ENCODE measurements at places on chromosomes 11 and 22.

DNA sequence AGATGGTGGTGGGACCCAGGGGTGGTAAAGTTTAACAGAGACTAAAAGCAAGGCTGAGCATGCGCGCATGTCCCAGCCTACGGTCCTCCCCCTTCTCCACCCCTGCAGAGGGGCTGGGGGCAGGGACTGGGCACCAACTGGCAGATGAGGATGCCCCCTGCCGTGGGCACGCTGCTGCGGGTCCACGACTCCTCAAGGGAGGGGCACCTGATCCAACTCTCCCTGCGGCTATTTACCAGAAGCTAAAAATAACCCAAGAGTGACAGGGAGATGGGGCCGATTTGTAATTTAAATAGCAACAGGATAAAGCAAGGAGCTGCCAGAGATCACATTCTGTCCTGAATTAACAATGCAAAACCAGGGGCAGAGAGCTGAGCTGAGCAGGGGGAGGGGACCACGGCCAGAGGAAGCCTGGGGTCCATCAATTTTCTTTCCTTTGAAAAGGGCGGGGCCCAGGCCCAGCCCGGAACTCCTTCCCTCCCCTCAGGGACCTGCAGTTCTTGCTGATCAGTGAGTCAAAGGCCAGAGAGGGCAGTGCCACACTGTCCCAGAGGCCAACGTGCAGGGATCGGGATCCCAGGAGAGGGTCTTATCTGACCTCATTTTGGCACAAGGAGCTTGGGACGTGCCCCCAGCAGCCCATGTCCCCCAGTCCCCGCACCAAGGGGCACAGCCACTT, 8.1 kb upstream of the DGKZ start:
- no peak for DNase-seq

- DNase-seq, result no peak
These were observed 9.9 kb downstream of the OTOG start for GRCh38 chr11:17556999-17557398.

DNA sequence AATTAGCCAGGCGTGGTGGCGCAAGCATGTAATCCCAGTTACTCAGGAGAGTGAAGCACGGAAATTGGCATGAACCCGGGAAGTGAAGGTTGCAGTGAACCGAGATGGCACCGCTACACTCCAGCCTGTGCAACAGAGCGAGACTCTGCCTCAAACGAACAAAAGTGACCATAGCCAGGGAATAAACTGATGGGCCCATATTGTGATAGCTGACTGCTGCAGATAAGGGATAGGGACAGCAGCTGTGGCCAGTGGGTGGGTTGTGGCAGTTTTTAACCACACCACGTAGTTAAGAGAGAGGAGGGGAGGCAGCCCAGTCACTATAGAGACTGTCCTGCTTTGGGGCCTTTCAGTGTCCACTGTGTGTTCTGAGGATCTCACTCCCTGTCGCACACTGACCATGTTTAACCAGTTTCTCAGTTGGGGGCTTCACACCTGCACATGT, 58.9 kb downstream of the PISD start:
- no peak for DNase-seq

DNA sequence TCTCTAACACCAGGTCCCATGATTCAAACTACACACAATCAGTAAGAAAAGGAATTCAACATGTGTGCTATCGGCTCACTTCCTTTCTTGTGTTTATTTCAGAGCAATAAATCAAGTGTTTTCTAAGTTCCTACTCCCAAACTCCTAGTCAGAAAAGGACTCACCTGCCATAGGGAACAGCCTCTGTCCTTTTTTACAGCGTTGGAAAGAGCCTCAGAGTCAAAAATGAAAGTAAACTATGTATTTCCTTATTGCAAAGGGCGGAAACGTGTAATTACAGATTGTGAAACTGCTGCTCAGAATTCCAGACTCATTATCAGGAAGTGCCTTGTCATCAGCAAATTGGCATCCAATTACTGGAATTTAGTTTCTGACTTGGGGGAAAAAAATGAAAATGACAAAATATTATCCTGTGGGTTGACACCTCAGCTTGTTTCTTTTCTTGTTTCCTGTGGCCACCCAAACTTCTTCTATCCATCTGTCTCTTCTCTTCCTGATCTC, at the start of gene CASP4:
TSS of gene CASP4 (minus strand) at position 220 of the 501 bp plus-strand sequence. CDS start at position 171, 49 bp downstream.
- no peak for DNase-seq

GRCh38 chr11:1887451-1888346, 4.0 kb downstream of the PRR33 start:
- no peak for DNase-seq

GRCh38 chr11:122202161-122202950, 86.3 kb upstream of the BLID start:
- no peak for DNase-seq

DNA sequence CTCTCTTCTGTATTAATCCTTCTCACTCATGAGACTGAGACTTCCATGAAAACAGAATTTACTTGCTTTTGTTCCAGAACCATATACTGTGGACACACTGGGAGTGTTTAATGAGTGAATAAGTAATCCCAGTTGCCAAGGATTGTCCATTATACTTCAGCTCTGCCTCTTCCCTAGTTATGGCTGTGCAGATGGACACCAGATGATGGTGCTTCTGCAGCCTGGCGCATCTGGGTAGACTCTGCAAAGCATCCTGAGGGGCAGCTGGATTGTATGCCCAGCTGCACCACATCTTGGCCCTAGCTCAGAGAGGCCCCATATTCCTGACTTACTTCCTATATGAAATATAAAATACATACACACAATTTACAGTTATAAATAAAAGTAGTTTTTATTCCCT, 43.5 kb downstream of the DBX1 start:
- DNase-seq, result no peak

GRCh38 chr11:115645631-115646317, 141.6 kb upstream of the CADM1 start:
- DNase-seq, result no peak

DNA sequence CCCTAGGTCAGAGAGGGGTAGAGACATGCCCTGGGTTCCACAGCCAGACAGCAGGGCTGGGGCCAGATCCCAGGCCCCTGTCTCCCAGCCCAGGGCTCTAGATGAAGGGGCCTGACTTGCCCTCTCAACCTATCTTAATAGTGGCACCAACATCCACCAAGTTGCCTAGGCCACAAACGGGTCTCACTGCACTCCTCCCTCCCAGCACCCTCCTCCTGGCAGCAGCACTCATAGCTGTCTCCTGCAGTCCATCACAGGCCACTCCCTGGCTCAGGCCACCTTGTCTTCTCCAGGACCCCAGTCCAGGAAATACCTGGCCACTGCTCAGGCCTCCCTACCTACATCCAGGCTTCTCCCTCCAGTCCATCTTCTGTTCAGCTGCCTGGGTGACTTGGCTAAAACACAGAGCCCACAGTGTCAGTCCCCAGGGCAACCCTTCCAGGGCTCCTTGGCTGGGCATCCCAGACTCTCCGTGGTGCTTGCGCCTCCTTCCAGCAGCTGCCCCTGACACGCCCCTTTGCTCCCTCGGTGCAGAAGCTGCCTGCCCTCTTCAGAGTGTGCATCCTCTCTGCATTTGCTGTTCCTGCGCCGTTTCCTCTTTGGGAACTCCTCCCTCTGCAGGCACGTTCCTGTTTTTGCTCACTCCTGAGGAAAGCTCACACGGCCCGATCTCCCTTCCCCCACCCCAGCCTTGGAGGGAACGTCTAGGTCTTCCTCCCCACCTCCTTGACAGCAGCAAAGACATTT, 40.5 kb downstream of the LRRC32 start:
- no peak for DNase-seq

- no peak for DNase-seq
These were observed 16.3 kb upstream of the SORL1 start for GRCh38 chr11:121435551-121436511.

- DNase-seq, result no peak
These were observed 14.6 kb upstream of the KCNQ1OT1 start for GRCh38 chr11:2714463-2714800.

DNA sequence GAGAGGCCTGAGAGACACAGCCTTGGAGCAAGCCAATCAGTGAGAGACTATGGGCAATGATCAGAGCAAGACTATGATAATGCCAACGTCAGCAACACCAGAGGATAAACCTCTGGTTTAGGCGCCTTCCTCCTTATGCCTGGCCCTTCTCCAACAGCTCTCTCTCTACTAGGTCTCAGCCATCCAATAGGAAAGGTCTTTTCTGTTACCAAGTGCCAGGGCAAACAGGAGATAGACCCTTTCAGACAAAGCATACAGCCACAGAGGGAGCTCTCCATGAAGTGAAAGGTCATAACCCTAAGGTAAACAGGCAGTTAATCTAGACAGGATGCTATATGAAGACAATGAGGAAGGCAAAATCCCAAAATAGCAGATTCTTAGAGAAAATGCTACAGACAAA, 9.5 kb downstream of the STK33 start:
- DNase-seq, result no peak

GRCh38 chr11:11347592-11347991, 5.5 kb downstream of the CSNK2A3 start:
- DNase-seq, result no peak

DNA sequence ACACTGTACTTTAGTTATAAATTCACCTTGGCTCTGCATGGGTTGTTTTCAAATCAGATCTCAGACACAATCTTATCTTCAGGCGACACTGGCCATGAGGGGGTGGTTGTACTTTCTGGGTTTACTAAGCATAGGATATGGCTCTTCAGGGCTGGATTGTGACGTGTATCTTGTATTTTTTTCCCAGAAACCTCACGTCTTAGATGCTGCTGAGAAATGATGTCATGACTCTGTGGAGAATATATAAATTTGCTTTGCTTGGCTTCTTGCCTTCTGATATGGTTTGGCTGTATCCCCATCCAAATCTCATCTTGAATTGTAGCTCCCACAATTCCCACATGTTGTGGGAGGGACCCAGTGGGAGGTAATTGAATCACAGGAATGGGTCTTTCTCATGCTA, 82.8 kb upstream of the VSTM5 start:
- DNase-seq, result no peak

DNA sequence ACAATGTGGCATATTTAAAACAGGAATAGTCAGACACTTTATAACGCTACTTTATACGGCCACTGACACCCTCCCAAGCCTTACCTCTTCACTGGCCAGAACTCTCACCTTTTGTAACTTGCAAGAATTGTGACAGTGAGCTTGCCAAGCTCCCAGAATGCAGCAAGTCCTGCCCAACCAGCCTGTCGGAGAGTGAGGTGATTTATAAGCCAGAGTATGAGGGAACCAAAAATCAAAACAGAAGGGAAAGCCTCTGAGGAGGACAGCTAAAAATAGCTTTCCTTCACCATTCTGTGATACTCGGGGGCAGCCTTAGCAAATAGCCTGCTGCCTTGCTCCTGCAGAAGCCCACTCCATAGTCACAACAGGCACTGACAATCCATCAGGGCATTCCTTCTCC, 229.7 kb downstream of the FAM76B start:
- no peak for DNase-seq

DNA sequence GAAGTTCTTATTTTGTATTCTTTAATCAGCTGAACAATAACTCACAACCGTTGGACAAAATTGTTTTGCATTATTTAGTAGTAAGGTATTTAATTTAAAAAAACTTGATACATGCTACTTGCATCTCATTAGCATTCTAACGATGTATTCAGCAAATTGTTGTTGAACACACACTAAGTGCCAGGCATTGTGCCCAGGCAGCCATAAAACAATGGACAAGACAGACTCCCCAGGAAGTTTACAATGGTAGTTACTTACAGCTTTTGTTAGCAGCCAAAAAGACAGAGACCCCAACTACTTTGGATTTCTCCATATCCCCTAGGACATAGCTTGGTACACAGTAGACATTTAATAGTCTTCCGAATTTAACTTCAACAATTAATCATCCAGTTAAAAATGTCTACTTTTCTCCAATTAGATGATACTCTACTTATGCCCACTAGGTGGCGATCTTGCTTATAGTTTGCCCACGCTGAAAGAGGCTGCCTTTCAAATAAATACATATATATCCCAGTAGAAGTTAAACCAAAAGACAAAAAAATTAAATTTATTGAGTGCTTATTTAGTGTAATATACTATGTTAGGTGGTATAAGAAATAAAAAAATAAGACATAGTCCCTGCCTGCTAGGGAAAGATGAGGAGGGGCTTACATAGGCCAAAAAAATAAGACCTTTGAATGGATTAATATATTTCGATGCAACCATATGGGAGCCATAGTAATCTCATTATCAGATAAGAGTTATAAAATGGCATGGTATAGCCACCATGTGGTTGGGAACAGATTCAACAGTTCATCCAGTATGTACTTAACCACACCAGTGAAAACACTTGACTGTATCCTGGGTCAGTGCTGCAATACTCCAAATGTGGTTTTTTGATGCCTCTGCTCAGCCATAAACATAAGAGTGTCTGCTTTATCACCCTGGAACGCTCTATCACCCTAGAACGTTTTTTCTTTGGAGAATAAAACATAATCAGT, 2.0 kb upstream of the FJX1 start:
- no peak for DNase-seq

- no peak for DNase-seq
These were observed 101.5 kb downstream of the PLEKHA7 start for GRCh38 chr11:16912692-16913111.

DNA sequence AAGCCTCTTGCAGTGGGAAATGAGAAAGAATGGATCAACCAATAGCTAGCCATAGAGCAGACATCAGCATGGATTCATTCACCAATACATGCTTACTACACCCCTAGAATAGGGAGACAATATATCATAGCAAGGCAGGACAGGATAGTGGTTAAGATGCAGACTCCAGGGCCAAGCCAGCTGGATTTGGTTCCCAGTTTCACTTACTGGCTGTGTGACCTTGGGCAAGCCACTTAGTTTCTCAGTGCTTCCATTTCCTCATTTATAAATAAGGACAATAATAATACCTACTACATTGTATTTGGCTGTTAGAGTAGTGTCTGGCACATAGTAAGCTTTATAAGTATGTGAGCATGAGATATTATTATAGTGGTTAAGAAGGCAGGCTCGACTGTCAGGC, 7.1 kb downstream of the DCHS1 start:
- no peak for DNase-seq

DNA sequence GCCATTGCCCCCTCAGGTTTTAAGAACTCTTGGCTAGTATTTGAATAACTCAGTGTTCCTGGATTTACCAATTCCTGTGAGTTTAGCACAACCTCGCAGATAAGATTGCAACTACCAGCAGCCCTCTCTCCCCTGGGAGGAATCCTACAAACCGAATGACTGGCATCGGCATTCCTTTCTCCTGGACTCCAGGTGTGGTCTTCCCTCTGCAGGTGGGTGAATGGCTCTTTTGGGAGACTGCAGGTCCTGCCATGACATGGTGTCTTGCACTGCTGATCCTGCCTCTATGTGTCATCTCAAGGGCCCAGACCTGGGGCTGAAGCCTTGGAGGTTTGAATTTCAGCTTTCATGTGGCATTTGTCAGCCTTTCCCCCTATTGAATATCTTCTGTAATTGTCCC, 105.6 kb downstream of the PKNOX2 start:
- DNase-seq, result no peak
